Activated CD4-positive, alpha-beta T cell treated with anti-CD3 and anti-CD28 coated beads for 24 hours (primary cell): ENCODE measurements at places on chromosomes 5 and 9.

GRCh38 chr5:9544502-9545135 lies 1.3 kb downstream of the SEMA5A start:
- peak; percentile 18 for DNase-seq

DNA sequence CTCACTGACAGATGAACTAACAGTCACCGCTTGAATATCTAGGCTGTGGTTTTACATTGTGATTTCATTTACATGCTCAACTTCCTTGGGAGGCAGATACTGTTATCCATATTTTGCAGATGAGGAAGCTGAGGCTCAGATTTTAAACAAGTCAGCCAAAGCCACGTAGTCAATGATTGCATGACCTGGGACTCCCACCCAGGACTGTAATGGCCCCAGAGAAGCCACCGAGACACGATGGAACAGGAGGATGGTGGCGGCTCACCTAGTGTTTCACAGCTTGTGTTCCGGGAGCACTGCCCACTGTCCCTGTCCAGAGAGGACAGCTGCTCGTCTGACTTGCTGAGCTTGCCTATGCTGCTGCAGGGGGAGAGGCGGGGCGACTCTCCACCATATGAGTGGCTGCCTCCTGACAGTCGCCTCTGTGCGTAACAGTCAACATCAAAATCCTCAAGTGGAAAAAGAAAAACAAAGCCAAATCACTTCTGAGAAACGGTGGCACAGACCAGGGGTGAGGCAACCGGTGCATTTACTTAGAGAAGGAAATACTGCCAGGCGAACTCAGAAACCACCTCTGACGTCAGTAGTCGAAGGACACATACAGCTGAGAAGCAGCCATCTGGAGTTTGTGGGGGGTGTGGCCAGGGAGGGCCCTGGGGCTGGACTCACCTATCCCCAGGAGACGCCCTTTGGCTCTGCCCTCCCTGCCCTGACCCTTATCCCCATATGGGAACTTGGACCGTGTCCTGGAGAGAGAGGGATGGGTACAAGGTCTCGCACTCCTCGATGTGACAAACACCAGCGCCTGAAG lies 82.5 kb downstream of the PRRT1B start:
- DNase-seq = no peak

DNA sequence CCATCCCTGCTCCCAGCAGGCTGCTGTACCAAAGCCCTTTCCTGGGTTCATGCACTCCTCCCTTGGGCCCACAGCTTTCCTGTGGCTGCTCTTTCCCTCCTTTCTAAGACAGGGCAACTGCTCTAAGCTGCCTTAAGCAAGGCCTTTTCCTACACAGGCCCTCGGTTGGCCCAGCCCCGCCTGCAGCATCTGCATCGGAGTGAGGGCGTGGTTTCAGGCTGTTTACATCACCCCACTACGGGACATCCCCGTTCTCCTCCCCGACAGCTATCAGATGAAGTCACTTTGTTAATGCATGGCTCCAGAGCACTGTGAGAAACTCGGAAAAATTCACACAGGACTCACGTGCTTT lies 3.4 kb downstream of the DPH7 start:
- no peak for DNase-seq

- DNase-seq = no peak
These were observed 33.9 kb upstream of the ARHGAP26 start for GRCh38 chr5:142736247-142736632.

DNA sequence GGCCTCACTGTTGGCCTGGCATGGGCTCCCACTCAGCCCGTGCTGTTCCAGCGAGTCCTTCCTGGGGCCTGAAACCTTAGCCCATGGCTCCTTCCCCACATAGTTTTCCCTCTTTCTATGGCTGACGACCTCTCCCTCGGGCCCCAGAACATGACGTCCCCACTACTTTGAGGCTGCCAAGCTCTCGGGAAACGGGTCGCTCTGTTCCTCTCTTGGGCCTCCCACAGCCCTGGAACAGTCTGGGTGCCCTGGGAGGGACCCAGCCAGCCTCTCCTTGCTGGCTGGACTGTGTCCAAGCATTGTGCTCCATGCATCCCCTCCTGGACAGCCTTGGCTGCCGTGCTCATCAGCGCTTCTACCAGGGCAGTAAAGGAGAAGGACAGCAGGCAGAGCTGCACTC lies 118.3 kb downstream of the SYK start:
- no peak for DNase-seq

GRCh38 chr5:104084896-104085295 lies 522.3 kb upstream of the NUDT12 start:
- no peak for DNase-seq

DNA sequence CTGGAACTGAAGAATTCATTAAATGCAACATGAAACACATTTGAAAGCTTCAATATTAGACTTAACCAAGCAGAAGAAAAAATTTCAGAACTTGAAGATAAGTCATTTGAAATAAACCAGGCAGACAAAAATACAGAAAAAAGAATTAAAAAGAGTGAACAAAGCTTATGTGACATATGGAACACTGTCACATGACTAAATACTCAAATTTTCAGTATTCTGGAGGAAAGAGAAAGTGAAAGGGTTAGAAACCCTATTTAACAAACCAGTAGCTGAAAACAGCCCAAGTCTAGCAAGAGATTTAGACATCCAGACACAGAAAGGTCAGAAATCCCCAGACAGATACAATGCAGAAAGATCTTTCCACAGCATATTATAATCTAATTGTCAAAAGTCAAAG lies 37.1 kb upstream of the SH3TC2 start:
- DNase-seq = no peak

DNA sequence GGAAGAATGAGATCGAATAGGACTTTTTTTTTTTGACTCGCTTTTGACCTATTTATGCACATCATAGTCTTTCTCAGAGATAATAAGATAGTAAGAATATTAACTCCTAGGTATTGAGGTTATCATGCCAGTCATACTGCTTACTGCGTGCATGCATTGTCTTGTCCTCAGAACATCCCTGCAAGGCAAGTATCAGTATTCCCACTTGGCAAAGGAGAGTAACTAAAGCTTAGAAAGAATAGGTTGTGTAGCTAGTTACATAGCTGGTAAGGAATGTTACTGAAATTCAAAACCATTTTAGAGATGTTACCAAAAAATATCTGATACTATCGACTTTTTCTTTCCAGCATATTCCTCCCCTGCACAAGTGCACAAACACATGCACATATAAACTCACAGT lies 296.1 kb upstream of the CLINT1 start:
- no peak for DNase-seq

DNA sequence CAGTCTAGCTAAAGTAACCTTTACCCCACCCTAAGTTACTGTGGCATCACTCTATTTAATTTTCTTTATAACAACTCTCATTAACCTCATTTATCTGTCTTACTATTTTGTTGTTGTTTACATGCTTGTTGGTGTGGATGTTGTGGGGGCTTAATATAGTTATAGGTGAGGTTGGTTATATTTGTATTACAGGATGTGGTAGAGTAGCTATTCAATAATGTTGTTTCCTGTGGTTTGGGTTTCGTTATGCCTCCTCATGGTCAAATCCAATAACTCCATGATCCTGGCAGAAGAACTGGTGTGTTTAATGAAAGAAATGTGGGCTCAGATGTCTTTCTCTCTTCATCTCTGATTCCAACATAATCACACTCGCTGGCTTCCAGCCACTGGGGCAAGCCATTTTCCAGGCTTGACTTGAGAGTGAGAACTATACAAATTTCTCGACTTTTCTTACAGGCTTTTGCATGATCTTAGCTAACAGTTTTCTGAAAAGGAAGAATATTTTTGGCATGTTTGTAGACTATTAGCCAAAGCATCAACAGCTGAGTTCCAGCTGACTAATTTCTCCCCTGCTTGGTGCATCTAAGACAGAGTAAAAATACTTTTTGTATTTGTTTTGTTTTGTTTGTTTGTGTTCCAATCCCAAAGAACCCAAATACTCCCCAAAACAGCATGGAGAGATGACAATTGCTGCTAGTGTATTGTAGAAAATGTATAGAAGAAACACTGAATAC lies 303.7 kb upstream of the PAPPA start:
- DNase-seq = no peak

DNA sequence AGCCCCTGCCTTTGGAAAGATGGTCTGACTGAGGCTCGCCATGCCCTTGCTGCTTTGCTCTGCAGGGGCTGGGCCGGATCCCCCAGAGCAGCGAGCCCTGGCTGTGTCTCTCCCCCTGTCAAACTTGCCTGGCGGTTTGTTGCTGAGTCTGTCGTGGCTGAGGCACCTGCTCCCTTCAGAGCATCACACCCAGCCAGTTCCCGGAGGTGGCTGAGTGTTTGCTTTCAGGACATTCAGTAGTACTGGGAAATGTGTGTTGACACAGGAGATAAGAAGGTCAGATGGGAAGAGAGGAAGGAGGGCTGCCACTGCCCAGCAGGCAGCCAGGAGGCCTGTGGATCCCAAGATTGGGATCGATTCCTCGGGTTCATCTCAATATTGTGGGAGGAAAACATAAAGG lies 62.9 kb downstream of the GADD45G start:
- DNase-seq = no peak

- no peak for DNase-seq
These were observed 23.0 kb downstream of the NREP start for GRCh38 chr5:111734013-111734412.

DNA sequence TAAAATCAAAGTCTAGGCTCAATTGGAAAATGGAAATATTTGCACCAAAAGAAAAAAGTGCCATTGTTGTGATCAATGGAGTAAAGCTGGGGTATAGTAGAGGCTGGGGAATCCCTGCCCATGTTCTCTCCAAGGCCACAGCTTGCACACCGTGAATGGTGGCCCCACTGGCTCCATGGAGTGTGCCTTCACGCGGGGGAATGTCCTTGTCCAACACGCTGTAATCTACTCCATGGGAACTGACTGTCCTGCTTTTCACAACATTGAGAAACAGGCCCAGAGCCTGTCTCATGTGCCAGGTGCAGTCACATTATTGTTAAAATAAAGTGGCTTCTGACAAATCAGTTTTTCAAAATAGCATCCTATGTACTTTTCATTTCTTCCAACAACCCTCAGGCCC lies 33.1 kb upstream of the ITGA2 start:
- no peak for DNase-seq

DNA sequence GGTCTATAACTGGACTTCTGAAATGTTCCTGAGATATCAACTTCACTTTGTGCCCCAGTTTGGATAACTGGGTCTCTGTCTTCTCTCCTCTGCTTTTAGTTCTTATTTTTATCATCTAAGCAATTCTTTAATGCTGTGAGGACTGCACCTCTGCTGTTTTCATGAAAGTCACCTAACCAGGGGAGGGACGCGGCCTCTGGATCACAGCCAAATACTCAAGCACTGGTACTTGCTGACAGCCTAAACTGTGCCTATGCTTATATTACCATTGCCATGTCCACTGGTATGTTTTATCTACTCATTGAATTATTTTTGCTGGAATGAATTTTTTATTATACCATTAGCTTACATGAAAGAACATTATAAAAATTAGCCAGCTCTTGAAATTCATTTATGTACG lies 674.0 kb downstream of the DMRTA1 start:
- DNase-seq = no peak

- no peak for DNase-seq
These were observed 104.4 kb downstream of the ACTL7B start for GRCh38 chr9:108751369-108751768.

DNA sequence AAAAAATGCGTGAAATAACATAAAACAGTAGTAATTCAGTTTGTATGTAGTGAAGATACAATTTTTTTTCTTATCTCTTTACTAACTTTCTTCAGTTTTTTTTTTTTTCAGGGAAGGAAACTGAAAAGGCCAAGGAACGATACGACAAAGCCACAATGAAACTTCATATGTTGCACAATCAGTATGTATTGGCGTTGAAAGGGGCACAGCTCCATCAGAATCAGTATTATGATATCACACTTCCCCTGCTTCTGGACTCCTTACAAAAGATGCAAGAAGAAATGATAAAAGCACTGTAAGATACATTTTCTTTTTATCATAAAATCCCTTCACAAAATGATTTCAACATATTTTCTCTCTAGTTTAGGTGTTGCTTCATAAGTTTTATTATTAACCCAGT lies 120.0 kb downstream of the FER start:
- no peak for DNase-seq

GRCh38 chr9:36987891-36988290 lies 46.2 kb downstream of the PAX5 start:
- no peak for DNase-seq

- no peak for DNase-seq
These were observed 92.6 kb downstream of the EFNA5 start for GRCh38 chr5:107578051-107578635.

DNA sequence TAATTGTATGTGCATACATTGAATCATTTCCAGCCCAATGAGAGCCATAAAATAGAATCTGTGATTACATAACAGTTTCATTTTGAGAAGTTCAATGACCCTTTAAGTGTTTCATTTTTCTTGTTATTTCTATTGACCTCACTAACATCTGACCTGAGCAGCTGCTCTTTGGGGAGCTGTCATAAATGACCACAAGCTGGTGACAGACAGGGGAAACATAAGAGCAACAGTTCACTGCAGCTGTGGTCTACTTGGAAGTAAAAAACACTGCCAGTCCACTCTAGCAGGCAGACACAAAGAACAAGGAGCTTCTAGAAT lies 265.4 kb downstream of the DTWD2 start:
- no peak for DNase-seq

DNA sequence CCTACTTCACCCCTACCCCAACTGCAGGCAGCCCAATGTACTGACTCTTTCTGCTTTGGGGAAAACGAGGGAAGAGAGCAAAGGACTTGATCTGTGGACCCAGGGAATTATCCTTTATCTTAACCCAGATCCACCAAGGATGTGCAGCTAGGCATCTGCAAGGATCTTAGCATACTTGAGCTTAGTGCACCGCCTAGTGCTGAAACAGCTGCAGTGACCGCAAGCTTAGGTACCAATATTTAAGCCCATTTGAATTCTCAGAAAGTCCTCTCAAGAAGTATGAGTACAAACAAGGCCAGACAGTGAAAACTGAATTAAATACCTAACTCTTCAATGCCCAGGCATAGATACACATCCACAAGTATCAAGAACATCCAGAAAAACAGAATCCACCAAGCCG lies 576.7 kb upstream of the ADAMTS16 start:
- no peak for DNase-seq

DNA sequence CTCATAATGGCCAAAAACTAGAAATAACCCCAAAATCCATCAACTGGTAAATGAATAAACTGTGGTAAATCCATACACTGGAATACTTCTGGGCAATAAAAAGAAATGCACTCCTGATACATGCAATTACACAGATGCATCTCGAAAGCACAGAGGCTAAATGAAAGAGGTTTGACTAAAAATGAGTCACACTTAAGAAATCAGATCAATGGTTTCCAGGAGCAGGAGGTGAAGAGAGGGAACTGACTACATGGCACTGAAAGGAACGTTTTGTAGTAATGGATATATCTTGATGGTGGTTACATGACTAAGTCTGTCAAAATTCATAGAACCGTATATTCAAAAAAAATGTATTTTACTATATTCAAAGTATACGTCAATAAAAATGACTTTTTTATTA lies 42.4 kb downstream of the STRBP start:
- peak; percentile 1 for DNase-seq

GRCh38 chr5:153511622-153512021 lies 21.2 kb downstream of the GRIA1 start:
- no peak for DNase-seq

DNA sequence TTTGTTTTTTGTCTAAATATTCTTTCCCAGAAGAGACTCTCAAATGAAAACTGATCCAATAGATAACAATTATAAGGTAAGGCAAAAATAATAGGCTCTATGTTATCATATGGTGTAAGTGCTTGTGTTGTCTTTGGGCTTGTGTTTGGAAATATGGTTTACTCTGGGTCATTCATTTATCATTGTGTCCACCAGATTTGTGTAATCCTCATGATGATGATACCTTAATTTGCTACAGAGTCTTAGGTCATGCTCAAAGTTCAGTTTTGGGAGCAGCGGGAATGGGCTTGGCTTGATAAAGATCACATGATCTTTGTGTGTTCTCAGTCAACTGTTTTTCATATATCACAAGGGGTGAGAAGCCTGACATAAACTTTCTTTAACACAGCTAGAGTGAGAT lies 34.2 kb downstream of the PLPPR1 start:
- no peak for DNase-seq
